ENCODE measurements at places on chromosomes 11 and 22.

DNA sequence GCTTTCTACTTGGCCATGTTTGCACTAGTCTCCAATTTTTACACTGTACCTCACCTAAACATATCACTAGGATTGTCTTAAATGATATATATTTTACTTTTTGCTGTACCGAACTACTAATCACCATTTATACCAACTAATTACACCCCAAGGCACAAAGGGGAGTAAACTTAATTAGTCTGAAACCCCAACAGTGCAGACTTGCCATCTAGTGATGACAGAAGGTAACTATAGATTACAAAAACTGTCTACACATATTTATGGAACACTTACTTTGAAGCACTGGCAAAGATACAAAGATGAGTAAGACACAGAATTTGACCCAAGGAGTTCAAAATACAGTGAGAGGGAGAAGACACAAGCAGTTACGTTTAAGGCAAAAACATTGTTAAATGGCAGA lies 139.7 kb downstream of the CNTN5 start:
- no peak for DNase-seq

DNA sequence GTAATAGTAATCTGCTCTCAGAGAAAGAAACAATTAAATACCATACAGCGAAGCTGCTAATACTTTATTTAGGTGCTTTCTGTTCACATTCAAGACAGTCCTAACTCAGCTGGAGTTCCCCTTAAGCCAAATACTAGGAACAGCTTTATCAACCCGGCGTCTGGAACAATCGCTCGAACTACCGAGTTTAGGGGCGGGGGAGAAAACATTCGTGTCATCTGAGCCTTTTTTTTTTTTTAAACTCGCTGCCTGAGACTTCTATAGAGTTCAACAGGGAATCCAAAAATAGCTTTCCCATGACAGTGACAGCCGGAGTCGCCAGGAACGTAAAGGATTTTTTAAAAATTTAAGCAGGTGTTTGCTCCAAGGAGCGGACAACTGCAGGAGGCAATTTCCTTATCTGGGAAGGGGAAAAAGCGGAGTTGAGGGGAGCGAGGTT lies 852 bp downstream of the TRAF6 start:
- DNase-seq, result peak; percentile 76

DNA sequence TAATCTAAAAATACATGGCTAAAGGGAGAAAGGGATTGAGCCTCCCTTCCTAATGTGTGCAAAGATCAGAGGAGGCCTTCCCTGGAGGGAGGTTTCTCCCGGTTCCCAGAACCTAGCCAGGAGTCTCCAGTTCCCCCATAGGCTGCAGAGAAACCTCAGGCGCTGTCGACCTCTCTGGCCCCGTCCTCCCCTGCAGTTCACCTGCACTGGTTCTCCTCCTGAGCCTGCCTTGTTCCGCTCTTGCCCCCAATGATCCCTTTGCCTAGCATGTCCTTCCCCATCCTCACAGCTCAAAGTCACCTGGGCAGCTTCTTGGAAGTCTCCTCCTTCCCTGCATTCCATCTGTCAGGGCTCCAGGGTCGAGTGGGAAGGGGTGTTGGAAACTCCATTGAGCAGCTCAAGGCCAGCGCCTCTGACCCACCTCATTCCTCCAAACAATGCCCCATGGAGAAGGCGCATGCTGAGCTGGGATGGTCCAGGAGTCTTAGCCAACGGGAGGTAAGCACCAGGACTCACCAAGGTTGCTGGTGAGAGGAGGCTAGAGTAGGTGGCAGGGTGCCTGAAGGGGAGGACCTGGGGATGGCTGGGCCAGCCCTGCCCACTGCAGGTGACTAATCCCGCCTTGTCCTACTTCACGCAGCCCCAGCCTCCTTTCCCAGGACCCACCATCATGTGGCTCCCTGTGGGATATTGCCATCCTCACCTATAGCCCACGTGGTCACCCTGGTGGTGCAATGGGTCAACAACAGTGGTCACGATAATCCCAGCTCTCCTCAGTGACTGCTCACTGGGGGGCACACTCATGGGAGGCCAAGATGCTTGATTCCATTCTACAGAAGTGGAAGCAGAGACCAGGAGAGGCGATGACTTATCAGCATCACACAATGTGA lies 15.4 kb downstream of the RSPH14 start:
- DNase-seq, result no peak

DNA sequence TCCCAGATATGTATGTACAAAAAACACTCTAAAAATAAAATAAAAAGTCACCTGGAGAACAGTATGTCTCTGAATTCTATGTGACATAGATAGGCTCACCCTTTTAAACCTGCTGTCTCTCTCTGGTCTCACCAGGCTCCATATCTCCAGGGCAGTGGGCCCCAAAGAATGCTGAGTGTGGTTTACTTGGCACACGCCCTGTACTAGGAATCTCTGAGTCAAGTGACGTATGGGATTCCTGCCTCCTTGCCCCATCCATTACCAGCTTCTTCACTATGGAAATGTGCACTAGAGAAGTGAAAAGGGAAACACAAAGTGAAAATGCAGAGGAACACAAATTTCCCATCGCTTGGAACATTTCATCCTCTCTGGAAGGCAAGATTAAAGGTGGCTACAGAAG lies 722.2 kb upstream of the TENM4 start:
- DNase-seq, result no peak

GRCh38 chr11:99424313-99425084 lies 403.8 kb downstream of the CNTN5 start:
- DNase-seq, result no peak

DNA sequence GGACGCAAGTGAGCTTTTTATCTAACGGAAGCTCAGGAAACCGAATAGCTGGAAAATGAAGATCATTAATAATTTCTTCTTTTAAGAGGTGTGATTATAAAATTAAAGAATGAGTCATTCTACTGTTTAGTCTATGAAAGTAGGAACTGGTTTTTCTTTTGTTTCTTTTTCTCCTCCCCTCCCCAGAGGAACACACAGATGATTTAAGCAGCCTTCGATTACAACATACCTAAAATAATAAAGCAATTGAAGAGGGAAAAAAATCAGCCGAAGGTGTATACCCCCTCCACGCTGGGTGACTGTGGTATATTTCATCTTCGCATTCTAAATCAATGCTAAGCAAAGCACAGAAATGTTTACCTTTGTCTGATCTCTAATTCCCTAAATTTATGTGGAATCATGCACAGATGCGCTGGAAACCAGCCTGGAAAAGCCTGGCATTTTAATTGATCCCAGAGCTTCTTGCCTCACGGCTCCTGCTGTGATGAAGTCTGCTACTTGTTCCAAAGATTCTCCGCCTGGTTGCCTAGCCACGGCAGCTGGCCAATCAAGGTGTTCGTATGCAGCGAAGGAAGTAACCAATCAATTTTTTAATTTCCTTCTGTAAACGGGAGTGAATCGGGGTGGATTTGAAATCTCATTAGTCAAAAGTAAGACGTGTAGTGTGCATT lies 133.9 kb downstream of the FANCF start:
- no peak for DNase-seq

DNA sequence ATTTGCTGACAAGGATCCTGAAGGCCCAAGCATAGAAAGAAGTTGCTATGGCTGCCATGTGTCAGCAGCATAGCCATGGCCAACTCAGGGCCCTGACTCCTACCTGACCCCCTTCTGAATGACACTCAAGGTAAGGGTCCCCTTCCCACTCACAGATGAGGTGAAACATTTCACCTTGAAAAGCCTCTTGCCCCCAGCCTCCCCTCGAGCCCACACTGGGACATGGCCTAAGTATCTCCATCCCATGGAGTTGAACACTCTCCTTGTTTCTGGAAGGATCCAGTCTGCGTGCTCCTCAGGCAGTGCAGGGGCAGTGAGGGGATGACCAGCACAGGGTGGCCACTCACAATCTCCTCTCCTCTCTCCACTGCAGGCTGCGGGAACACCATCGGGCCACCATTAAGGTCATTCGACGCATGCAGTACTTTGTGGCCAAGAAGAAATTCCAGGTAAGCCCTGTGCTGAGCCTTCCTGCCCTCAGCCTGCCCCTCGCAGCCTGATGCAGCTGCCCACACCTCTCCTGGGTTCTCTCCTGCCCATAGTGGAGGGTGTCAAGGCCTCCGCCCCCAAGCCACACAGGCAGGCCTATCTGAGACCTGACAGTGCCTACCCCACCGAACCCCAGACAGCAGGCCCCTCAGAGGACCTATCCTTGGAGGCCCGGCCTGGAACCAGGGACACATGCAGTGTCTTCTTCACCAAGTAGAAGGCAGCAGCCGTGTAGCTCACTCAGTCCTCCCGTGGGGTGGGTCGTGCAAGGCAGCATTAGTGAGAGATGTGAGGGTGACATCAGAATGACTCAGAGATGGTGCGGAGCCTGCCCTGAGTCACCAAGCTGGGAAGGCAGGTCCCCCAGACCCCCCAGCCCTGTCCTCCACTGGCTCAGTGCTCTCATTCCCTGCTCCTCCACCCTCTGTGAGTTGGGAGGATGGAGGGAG lies 68.9 kb upstream of the KCNQ1OT1 start:
- no peak for DNase-seq

GRCh38 chr11:120674542-120674941 lies 163.0 kb downstream of the GRIK4 start:
- DNase-seq, result no peak

DNA sequence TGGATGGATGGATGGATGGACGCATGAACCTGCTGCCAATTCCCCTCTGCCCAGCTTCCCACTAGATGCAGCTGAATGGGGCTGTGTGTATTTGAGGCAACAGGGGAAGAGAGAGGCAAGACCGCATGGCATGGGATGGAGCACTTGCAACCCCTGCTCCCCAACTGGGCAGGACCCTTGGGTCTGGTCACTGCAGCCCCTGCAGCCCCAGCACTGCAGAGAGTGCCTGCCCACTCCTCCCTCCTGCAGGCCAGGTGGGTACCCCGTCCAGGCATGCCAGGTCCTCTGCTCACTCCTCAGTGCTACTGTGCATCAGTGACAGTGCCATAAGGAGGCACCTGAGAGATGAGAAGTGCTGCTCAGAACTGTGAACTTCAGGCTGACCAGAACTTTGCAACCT lies 40.3 kb downstream of the OSBPL5 start:
- no peak for DNase-seq

DNA sequence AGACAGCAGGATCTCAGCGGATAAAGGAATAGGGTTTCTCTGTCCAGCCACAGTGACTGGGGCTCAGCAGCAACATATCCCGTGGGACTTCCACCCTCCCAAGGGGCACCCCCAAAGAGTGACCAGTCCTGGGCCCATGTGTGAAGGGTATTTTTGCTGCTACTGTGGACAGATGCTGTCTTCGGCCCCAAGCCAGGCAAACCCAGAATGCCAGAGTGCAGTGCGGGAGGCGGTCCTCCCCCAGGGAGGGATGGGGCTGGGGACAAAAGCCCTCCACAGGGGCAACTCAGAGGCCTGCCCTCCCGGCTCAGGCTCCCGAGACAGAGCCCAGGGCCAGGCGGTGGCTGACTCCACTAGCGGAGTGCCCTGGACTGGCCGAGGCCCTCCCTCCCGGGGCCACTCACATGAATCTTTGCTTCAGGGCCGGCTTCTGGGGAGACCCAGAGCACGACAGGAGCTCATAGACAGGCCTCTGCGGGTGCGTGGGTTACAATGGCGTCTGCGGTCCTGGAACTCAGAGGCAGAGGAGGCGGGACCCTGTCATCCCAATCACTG lies 34.7 kb upstream of the WNT7B start:
- no peak for DNase-seq

DNA sequence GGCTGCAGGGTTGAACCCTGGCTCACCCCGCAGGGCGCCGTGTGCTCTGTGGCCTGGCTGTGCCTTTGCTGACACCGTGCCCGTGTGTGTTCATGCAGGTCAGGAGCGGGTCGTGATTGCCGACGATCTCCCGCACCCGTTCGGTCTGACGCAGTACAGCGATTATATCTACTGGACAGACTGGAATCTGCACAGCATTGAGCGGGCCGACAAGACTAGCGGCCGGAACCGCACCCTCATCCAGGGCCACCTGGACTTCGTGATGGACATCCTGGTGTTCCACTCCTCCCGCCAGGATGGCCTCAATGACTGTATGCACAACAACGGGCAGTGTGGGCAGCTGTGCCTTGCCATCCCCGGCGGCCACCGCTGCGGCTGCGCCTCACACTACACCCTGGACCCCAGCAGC lies 47.0 kb upstream of the PPP6R3 start:
- DNase-seq, result no peak

DNA sequence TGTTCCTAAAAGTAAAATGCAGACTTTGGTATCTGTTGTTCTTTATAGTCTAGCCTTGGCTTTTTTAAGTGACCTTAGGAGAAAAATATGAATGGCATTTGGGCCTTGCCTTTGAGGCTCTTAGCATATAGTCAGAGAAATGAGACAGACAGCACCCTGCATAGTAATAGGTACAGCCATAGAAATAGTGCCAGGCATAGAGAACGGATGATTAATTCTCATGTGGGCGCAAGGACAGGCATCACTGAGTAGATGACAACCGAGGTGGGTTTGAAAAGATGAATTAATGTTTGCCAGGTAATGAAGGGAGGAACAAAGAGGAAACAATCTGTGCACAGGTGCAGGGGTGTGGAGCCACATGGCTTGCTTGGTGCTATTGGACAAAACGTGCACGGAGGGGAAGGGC lies 90.5 kb downstream of the BMAL1 start:
- no peak for DNase-seq

DNA sequence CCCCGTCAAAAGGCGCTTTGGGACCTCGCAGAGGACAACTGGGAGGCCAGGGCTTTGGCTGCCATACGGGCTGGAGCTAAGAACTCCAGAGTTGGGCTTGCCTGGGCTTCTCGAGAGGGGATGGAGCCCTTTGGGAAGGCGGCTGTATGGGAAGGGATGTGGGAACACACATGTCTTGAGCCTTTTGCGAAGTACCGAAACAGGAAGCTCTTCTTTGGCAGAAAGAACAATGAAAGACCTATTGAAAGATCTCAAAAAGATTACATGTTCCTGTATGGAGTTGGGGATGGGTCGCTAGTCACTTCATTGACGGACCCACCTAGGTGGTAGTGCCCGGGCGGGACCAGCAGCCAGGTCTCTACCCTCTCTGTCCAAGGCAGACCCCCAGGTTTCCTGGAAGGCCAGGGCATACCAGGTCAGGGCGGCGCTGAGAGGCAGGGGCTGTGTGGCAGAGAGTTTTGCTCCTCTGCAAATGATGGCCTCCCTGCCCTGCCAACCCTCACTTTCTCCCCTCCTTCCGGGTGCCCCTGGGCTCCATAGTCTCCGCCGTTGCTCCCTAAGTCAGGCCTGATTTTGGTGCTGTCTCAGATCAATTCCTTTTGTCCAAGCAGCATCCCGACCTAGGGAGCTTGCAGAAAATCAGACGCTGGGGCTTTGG lies 1.0 kb downstream of the ST14 start:
- DNase-seq, result no peak

GRCh38 chr11:94922321-94923003 lies 50.9 kb downstream of the CWC15 start:
- no peak for DNase-seq

- DNase-seq, result no peak
These were observed 513 bp upstream of the TSGA10IP start for GRCh38 chr11:65944767-65945166.

DNA sequence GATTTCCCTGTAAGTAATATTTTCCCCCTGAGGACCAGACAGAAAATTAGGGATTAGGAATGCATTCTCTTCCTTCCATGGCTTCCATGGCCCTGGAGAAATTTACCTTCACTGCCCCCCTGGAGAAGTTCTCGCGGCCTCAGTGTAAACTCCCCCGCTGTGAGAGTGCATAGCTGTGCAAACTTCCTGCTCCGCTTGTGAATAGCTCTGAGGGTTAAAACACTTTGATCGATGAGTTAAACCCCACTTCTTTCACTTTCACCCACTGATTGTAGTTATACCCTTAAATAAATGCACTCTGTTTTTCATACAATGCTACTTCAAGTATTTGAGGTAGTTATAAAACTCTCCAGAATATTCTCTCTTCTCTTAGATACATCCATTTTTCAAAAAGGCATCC lies 190.8 kb downstream of the DSCAML1 start:
- DNase-seq, result no peak

Data from CD4-positive, alpha-beta T cell treated with Interleukin-15 for 4 hours (primary cell).